ENCODE measurements at places on chromosomes 13 and 19.

GRCh38 chr13:81458170-81458569 lies 1117.2 kb upstream of the SPRY2 start:
- DNase-seq: no peak

DNA sequence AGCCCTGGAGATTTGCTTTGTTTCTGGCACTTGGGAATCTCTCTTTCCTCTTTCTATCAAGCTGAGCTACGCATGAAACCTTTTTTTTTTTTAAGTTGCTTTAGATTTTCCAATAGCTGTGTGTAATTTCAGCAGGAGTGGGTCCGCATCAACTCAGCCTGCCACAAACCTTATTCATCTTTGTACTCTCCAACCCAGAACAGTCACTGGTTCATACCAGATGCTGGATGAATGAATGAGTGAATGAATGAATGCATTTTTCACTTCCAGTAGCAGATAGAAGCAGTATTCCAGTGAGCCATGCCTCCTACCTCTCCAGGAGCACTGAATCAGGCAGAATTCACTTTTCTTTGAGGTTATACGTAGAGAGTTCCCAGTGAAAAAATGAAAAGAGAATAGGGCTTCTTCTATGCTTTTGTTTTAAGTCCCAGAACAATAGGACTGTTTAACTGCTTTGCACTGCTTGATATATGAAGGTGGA lies 221.1 kb downstream of the TM9SF2 start:
- DNase-seq: no peak

GRCh38 chr13:91574766-91575165 lies 176.3 kb downstream of the GPC5 start:
- no peak for DNase-seq

GRCh38 chr19:15108845-15109767 lies 1.9 kb downstream of the SYDE1 start:
- no peak for DNase-seq

DNA sequence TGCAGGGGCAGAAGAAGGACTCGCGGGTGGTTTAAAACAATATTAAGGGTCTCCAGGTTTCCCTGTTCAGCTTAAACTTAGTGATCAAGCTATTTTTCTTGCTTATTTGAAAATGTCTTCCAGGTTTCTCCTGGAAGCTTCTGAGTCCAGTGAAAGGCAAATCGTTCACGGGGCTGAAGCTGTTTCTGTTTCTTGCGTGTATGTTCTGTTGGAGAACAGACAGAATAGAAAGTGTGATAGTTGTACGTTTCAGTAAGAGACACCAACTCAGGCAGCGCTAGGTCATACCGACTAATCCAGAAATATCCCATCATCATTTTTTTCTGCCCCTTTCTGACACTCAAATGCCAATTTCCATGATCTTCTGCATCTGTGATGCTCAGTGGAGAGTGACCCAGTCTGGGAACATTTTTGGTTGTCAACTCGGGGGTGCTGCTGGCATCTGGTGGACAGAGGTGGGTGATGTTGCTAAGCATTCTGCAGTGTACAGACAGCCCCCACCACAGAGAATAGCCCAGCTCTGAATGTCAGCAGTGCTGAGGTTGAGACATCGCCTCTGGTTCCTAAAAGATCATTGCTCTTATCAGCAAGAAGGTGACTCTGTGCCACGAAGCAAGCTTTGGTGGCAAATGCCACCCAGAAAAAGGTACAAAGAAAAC lies 4.3 kb downstream of the KLF2 start:
- peak; percentile 34 for DNase-seq

DNA sequence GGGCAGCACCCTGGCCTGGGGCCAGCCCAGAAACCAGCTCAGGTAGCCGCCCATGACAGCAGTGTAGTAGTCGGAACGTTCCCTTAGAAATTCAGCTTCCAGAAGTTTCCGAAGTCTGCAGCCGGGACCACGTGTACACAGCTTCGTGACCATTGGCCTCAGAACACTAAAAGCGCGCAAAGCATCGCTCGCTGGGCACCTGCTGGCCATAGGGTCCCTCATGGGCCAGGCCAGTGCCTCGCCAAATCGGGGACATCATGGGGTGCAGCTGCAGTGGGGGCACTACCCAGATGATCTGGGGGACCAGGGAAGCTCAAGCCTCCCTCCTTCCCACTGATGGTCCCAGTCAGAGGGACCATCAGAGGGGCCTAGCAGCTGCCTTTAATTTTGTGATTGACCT lies 384.5 kb downstream of the MTUS2 start:
- DNase-seq: no peak

- DNase-seq: no peak
Observed at GRCh38 chr13:39982745-39983144, 327.3 kb downstream of the COG6 start.

GRCh38 chr19:48493718-48494401 lies 17.8 kb downstream of the LMTK3 start:
- no peak for DNase-seq

DNA sequence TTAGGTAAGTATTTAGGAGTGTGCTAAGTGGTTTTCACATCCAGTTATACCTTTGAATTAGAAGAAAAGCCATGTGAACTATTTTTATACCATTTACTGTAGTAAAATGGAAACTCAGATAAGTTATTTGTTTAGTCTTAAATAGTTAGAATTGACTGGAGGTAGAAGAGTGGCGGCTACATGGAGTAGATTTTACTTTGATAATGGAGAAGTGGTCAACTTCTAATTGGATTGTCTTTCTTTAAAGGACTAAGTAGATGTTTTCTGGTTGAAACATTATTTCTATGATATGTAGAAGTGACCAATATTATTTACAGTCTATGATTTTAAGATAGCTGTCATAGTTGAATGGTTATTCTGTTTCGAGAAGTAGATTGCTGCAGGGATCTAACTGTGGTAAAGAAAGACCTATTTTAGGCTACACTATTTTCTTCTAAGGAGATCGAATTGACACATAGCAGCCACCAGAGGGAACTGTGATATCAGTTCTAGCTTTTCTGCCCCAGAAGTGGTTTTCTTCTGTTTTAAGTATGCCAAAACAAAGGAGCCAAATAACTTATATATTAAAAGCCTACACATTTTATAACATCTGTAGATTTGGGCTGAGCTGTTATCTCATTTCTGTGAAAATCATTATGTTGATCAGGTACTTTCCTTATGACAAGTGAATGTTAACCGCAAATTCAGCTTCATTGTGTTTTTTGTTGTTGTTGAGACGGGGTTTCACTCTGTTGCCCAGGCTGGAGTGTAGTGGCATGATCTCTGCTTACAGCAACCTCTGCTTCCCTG lies 26.1 kb downstream of the ZMYM2 start:
- peak; percentile 67 for DNase-seq

Measured in EH (cell line).